ENCODE measurements at places on chromosomes 1 and 21.

DNA sequence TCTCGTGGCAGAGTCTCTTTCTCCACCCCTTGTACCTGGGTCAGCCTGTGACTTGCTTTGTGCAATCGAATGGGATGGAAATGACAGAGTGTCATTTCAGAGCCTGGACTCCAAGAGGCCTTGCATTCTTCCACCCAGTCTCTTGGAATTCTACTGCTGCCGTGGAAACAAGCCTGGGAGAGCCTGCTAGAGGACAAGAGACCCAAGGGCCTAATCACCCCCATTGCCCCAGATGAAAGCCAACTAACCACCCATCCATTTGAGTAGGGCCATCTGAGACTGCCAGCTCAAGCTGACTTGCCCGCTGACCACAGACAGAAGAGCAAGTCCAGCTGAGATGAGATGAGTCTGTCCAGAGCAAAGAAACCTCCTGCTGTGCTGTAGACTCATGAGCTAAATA lies 201.6 kb downstream of the PTPRU start:
- DNase-seq: peak; percentile 3

- DNase-seq: no peak
Measured at GRCh38 chr1:3082571-3083516, 13.8 kb downstream of the PRDM16 start.

- DNase-seq: no peak
Measured at GRCh38 chr1:25477448-25478034, 46.8 kb downstream of the MACO1 start.

GRCh38 chr1:69090170-69090569 lies 477.6 kb upstream of the LRRC7 start:
- DNase-seq: no peak

- DNase-seq: no peak
Measured at GRCh38 chr1:84587099-84587498, 12.9 kb upstream of the CTBS start.

Measured in left forelimb (tissue), 1 donor.